ENCODE measurements at places on chromosomes 4 and X.

GRCh38 chr4:141075553-141075952 is 57.7 kb downstream of the RNF150 start:
- no peak for DNase-seq

GRCh38 chr4:73420615-73421014 is 15.4 kb upstream of the AFP start:
- no peak for DNase-seq

GRCh38 chrX:15988661-15989603 is 134.3 kb upstream of the AP1S2 start:
- DNase-seq = no peak

GRCh38 chr4:26397086-26397485 is 76.3 kb downstream of the RBPJ start:
- no peak for DNase-seq

DNA sequence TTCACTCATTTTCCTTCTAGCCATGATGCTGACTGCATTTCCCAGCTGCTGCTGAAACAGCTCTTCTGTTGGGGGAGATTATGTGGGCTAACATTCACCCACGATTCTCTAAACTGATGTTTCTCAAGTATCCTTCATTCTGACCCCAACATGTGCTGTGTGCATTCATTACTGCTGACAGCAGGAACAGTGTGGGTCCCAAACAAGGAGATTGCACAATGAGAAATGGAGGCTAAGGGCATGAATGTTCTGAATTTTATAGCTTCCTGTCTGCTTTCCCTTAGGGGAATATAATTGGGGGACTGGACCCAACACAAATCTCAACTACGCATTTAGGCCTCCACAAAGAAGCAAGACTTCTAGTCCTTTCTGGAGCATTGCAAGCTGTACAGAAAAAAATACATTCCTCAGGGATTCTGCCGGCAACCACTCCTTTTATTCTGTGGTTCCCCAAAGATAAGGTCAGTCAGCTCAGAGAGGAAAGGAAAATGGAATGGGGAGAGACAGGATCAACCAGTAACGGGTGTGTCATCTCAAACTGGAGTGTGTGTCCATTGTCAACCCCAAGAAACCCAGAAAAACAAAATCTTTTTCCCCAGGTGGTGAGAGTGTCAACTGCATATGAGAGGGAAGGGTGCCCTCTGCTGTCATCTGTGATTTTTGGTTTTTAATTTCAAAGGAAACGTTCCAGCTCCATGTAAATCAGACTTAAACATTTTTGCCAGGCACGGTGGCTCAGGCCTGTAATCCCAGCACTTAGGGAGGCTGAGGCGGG is 81.5 kb upstream of the EGFL6 start:
- no peak for DNase-seq

DNA sequence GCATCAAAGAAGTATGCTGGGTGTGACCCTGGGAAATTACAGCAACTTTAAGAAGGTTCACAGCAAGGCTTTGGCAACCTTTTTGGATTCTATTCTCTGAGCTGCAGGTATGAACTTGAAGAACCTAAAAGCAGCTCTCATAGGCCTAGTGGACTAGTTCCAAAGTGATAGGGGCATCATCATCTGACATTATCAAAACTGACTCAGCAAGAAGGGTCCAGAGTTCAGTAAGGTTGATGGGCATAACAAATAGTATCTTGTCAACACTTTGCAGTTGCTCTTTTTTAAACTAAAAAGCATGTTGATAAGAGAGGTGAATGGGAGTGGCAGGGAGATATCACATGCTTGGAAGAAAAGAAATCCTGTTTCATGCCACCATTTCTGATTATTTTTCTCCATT is 249.3 kb downstream of the ZNF674 start:
- DNase-seq = no peak

- DNase-seq = no peak
Observed at GRCh38 chrX:104488811-104489210, 77.2 kb upstream of the IL1RAPL2 start.

DNA sequence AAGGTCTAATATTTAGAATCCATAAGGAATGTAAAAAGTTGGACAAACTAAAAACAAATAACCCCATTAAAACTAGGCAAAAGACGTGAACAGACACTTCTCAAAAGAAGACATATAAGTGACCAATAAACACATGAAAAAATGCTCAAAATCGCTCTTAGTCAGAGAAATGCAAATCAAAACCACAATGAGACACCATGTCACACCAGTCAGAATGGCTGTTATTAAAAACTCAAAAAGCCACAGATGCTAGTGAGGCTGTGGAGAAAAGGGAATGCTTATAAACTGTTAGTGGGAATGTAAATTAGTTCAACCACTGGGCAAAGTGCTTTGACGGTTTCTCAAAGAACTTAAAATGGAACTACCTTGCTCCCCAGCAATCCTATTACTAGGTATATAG is 674.3 kb upstream of the MAGEB2 start:
- no peak for DNase-seq

DNA sequence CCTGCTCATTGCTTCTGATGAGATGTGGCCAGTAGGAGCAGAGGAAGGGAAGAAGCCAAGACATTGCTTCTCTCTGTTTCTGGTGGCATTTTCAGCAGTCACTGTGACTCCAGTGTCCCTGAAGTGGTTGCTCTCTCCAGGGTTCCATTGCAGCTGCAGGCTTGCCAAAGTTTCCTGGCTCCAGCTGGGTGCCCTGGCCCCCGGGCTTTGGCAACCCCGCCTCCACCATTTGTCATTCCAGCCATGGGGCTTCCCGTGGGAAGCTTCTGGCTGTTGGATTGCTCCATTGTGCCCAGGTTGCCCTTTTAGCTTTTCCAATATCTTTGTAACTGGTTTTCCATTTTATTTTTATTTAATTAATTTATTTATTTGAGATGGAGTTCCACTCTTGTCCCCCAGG is 12.7 kb downstream of the FGFBP1 start:
- no peak for DNase-seq

- no peak for DNase-seq
Observed at GRCh38 chr4:110347805-110348204, 128.2 kb upstream of the ENPEP start.

GRCh38 chrX:136272325-136272724 is 21.1 kb upstream of the MAP7D3 start:
- no peak for DNase-seq

- no peak for DNase-seq
Observed at GRCh38 chr4:99378876-99379275, 26.3 kb upstream of the ADH1C start.

- no peak for DNase-seq
Observed at GRCh38 chr4:163548481-163549243, 54.2 kb downstream of the TMA16 start.

- DNase-seq = no peak
Observed at GRCh38 chr4:186844059-186844681, 120.5 kb upstream of the FAT1 start.

DNA sequence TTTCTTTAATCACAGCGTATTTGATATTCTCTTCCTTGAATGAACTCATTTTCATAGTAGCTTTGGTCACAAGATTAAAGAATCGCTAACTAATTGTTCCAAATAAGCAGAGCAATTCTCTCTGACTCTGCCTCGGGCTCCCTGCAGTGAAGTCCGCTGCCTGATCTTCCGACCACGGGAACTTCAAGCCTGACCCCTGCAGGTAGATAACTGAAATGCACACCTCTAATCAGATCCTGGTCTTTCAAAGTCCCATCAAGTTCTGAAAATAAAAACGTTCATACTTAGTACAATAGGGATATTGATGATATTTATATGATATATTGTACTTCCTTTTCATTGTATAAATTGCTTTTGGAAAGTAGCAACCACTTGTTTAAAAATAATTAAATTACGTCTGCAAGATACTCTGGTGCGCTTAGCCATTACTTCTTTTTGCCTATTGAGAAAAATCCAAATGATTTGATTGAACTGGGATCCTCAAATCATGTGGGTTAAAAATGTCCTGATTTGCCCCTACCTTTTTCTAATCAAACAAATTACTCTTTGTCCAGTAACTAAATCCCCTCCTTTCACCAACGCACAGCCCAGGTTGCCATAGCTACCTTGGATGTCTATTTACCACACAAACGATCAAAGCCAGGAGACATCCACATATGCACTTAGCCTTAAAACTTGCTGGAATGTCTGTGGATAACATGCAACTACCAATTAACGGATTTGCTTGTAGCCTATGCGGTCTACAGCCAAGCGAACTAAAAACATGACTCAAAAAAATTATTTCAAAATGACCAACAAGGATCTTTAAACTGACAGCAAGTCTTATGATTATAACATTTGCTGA is 4.2 kb downstream of the MID1 start:
- no peak for DNase-seq

- no peak for DNase-seq
Observed at GRCh38 chr4:30721185-30722091, 1.3 kb downstream of the PCDH7 start.

DNA sequence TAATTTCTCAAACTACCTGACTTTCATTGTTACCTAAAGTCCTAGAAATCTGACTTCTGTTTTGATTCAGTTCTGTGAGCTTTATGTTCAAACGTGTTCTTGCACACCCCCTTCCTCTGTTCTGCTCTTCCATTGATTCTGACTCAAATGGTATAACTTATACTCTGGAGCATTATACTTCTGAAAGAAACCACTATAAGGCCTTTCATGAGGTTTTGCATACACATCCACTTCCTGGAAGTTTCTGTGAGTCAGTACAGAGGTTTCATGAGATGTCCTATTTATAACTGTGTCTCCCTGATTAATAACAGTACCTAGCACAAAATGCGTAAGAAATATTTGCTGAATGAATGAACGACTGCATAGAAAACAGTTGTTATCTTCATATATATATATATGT is 540.2 kb upstream of the CT83 start:
- no peak for DNase-seq

- DNase-seq = no peak
Observed at GRCh38 chrX:132615391-132616131, 126.7 kb upstream of the MBNL3 start.
